DND-41 (cell line): ENCODE measurements at places on chromosomes 3 and 15.

DNA sequence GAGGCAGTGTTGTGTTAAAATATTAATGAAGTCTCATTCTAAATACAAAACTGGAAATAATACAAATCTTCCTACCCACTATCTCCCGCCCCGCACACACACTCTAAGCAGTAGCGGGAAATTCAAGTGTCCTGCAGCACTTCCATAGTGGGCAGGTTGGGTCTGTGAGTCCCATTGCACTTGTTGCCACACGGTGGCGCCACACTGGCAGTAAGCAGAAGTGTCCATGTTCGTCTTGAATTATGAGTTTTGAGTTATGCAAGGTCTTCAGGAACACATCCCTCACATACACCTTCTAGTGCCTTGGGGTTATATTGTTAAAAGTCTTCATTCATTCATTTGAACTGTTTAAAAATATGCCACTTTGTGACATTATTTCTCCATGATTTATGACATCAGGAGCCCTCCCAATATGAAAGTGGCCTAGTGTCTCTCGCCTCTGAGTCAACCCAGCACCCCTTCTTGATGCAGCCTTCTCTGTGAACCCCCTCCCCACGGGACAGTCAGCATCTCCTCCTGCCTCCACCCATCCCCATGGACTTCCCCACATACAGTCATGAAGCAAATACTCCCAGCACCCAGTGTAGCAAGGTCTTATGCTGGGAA, 17.6 kb upstream of the CCDC174 start:
- DNase-seq = peak; percentile 57

DNA sequence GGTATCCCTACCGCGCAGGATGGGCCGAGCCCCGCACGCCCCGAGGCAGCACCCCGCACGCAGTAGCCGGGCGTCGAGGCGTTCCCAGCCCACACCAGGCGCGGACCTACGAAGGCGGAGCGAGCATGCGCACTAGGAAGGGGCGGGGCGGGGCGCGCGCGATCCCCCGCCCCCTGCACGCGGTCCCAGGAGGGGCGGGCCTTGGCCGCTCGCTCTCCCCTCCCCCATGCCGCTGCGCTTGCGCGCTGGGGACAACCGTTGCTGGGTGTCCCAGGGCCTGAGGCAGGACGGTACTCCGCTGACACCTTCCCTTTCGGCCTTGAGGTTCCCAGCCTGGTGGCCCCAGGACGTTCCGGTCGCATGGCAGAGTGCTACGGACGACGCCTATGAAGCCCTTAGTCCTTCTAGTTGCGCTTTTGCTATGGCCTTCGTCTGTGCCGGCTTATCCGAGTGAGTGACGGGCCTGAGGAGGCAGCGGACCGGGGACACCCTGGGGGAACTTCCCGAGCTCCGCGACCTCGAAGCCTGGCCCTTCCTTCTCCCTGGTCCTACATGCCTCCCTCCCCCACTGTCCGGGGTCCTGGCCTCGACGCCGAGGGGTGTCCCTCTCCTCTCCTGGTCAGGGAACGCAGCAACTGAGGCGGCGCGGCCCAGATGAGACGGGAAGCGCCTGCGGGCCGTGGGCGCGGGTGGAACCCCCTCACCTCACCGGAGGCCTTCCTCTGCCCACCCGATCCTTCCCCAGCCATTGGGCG, at the start of gene SPESP1:
Gene SPESP1 (plus strand): TSS at position 258 of the 755 bp plus-strand sequence. CDS start 129 bp downstream, at position 387.
- DNase-seq = no peak

GRCh38 chr3:187721055-187721454, 18.7 kb upstream of the RTP2 start:
- no peak for DNase-seq

DNA sequence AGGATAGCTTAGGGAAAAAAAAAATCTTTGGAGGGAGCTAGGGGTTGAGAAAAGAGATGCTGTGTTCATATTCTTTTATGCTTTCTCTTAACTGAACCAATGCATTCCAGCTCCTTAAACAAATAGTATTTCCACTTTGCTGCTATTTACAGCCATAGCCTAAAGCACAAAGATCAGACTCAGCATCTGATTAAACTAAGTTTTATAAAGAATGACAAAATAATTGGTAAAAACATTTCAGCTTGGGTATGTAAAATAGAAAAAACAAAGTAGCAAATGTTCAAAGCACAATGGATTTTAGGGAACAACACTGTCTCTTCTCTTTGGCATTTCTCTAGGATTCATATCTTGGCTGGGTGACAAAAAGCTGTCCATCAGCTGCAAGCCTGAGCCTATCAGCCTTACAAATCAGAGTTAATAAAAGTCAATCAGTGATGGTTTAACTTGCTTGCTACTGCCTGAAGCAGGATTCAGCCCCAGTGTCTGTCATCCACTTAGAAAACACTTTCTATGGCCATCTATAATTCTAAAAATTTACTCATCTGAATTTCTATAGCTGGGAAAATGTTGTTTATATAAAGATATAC, 232.1 kb upstream of the CDIN1 start:
- no peak for DNase-seq

GRCh38 chr3:113275929-113276750, 64.8 kb downstream of the BOC start:
- no peak for DNase-seq

DNA sequence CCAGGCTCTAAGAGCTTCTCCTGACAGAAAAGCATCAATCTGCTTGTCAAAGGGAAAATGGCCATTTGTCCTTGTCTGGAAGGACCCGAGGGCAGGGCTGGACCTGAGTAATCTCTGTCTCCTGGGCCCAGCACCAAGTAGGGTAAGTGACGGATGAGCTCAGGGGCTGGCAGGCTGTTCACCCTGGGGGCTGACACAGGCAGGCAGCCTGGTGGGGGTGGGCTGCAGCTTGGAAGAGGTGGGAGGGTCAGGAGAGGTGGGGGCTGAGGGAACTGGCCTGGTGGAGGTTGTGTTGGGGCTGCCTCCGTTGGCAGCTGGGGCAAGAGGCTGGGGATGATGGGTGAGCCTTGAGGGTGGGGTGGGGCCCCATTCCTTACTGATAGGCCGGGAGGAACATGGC, 42.3 kb upstream of the ADPGK start:
- no peak for DNase-seq

GRCh38 chr3:15647611-15648167, 46.1 kb downstream of the BTD start:
- DNase-seq = peak; percentile 91

DNA sequence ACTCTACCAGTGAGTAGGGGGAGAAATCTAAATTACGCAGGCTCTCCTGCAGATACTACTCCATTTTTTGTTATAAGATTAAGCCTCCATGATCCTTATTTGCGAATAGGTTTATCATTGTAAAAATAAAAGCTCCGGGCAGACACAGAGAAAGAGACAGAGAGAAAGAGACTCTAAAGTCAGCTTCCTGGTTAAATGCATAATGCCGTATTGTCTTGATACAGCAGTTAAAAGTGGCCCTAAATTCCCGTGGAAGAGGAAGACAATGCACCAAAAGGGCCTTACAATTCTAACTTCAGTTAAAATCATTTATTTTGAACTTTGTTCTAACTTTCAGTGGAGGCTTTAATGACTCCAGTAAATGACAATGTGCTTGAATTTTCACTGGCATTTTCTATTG, 98.3 kb downstream of the SLC9A9 start:
- DNase-seq = no peak

DNA sequence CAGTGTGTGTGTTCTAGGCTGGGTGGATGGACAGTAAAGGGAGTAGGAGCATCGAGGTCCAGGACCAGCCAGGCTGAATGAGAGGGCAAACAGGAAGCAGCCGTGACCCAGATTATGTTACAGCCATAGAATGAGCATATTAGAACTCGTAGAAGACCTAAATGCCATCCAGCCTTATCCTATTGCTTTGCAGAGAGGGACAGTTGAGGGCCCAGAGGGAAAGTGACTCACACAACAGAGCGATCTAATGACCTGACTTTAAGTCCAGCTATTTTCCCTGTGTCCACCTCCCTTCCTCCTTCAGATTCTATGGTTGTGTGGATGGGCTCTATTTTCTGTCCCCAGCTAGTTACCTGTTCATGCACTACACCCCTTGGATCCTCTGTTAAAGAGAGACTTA, 634.1 kb upstream of the TBL1XR1 start:
- no peak for DNase-seq

GRCh38 chr15:48273049-48273448, 58.2 kb upstream of the DUT start:
- no peak for DNase-seq
